ENCODE measurements at places on chromosomes 1 and 21. TPM values are rescaled to one million over a fixed set of nuclear protein-coding genes. Genes with fewer than 3 reads are reported as not detected.

GRCh38 chr1:159429074-159429861, 2.7 kb upstream of the OR10J4 start:
- DNase-seq = peak; percentile 14

DNA sequence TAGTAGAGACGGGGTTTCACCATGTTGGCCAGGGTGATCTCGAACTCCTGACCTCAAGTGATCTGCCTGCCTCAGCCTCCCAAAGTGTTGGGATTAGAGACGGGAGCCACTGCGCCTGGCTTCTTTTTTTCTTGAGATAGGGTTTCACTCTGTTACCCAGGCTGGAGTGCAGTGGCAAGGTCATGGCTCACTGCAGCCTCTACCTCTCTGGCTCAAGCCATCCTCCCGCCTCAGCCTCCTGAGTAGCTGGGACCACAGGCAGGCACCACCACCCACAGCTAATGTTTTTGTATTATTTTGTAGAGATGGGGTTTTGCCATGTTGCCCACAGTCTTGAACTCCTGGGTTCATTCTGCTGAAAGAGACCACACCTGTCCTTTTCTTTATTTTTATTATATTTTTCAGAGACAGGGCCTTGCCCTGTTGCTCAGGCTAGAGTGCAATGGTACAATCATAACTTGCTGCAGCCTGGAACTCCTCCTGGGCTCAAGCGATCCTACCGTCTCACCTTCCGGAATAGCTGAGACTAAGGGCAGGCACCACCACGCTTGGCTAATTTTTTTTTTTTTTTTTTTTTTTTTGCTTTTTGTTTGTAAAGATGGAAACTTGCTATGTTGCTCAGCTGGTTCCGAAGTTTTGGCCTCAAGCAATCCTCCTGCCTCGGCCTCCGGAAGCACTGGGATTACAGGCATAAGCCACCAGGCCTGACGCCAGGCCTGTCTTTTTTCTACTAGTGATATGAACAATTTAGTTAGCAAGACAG, 3.1 kb downstream of the LMNA start:
- DNase-seq = no peak

GRCh38 chr1:15623435-15623834, 6.2 kb downstream of the DDI2 start:
- DNase-seq = no peak

DNA sequence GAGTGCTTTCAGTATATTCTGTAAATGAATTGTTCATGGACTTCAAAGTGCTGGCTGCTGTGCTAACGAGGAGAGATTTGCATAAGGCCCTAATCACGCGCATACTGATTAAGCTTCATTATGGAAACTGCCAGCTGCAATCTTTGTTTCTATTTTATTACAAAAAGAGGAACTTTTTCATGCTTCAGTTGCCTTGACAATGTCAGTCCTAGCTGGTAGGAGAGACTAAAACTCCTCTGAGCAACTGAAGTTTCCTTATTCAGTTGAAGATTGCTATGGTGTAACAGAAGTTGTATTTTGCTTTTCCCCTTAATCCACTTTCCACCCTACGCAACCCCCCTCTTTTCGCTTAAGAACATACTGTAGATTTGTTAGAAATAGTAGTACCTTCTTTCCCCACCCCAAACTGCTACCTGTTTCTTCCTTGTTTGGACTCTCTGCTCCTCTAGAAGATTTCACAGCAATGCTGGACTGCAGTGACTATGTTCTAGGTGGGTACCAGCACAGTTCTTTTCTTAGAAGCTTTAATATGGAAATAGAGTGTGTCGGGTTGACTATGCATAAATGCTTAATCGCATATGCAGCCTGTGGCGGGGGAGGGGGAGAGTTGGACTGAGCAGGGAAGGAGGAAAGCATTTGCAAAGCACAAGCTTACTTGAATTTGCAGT, 108.3 kb downstream of the POU2F1 start:
- DNase-seq = no peak

DNA sequence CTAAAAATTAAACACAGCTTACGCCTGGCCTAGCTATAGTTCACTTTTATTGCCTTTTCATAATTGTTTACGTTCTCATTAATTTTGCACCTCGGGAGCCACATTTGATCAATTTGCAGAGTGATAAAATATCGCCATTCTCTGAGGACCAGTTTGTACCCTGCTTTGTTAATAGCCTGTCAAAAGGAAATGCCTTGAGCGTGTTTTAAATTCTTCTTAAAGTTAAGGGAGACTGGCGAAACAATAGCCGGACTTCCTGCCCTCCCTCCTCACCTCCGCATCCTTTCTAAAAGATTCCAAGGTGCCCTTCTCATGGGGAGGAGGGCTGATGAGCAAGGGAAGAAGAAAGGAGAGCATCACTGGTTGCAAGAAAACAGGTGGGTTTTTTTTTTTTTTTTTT, 271.6 kb downstream of the KCNJ6 start:
- peak; percentile 80 for DNase-seq

- peak; percentile 8 for DNase-seq
Measured at GRCh38 chr1:152018537-152018936, 18.3 kb downstream of the S100A11 start.

GRCh38 chr1:228404107-228404720, 2.4 kb downstream of the TRIM11 start:
- no peak for DNase-seq

DNA sequence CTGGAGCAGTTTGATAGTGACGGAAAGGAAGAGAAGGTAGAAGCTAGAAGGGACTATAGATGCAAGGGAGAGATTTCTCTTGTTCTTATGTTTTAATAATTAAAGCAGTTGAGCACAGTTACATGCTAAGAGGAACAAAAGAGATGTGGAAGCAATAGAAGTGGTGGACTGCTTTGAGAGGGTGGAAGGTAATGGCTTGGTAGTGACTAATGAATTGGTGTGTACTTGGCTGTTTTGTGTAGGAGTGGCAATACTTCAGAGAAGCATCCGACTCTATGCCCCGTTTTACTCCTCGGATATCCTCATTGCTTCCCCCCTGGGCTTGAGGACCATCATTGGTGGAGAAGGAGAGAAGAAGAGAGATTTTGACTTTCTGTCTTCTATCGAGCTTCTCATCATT, 12.8 kb downstream of the UTP25 start:
- DNase-seq = no peak

GRCh38 chr1:29460041-29460610, 223.8 kb downstream of the PTPRU start:
- no peak for DNase-seq

DNA sequence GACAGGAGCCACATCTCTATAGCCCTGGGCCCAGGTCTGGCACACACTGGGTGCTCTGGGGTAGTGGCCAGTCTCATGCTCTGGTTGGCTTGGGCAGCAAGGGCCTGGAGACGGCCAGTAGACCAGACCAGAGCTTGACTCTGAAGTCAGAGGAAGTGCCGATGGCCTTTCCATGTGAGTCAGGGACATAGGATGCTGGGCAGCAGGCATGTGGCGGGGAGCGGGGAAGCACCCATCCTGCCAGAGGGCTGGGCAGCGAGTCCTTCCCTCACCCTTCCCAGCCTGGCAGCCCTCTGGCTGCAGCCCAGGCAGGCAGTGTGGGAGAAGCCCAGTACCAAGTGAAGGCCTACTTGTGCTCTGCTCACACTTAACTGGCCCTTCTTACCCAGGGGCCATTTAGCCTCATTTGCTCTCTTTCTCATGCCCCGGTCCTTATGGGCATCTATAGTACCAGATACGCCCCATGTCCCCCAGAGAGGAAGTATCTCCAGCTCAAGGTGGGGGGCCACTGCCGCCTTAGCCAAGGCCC, 3.3 kb downstream of the GPR153 start:
- DNase-seq = no peak

- no peak for DNase-seq
Measured at GRCh38 chr1:6694121-6694713, 7.4 kb downstream of the DNAJC11 start.

DNA sequence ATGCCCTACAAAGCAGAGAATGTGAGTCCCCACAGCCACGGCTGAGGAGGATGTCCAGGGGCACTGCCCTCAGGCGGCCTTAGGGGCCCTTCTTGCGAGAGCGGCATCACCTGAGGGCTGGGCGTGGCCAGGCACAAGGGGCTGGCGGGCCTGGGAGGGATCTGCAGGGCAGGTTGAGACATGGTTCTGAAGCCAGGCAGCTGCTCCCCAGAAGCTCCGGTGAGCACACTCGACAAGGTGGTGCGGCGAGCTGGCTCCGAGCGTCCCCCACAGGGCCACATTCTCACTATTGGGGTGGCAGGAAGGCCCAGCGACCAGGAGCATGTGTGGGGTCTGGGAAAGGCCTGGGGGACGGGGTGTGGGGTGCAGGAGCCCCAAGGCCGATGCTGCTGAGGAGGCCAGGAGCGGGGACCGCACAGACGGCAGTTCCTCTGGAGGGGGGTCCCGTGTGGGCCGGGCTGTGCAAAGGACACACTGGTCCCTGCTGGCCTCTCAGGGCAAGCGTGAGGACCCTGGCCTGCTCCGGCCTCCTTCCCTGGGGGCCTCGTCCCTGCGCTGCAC, 47.2 kb downstream of the MORN1 start:
- DNase-seq = no peak

GRCh38 chr1:70738624-70739023, 309.0 kb downstream of the PTGER3 start:
- DNase-seq = no peak

- DNase-seq = no peak
Measured at GRCh38 chr1:178537382-178538090, 24.6 kb downstream of the TEX35 start.

GRCh38 chr1:222918801-222919477, 104.1 kb downstream of the DISP1 start:
- DNase-seq = no peak

- no peak for DNase-seq
Measured at GRCh38 chr1:246564839-246565750, 966 bp downstream of the TFB2M start.

- DNase-seq = no peak
Measured at GRCh38 chr1:22166439-22166838, 23.5 kb upstream of the WNT4 start.

DNA sequence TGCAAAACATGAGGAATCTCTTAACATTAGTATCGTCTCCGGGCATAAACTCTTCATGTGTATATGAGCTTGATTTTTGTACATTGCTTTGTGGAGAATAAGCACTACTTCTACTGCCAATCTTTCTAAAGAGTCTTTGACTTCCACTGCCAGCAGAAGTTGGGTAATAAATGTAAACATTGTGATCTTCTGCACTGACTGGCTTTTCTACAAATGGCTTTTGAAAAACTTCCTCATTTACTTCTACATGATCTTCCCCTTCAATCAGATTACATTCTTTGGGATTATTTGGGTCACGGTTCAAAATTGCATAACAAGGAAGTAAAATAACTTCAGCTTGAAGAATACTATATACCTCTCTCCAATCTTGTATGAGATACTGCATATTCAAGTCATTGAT, 30.4 kb upstream of the SLC44A5 start:
- no peak for DNase-seq

- no peak for DNase-seq
Measured at GRCh38 chr1:3924825-3925220, 24.8 kb upstream of the C1orf174 start.

GRCh38 chr1:200737647-200738291, 924 bp upstream of the CAMSAP2 start:
- DNase-seq = no peak

- no peak for DNase-seq
Measured at GRCh38 chr1:226233293-226233692, 9.8 kb downstream of the MIXL1 start.

DNA sequence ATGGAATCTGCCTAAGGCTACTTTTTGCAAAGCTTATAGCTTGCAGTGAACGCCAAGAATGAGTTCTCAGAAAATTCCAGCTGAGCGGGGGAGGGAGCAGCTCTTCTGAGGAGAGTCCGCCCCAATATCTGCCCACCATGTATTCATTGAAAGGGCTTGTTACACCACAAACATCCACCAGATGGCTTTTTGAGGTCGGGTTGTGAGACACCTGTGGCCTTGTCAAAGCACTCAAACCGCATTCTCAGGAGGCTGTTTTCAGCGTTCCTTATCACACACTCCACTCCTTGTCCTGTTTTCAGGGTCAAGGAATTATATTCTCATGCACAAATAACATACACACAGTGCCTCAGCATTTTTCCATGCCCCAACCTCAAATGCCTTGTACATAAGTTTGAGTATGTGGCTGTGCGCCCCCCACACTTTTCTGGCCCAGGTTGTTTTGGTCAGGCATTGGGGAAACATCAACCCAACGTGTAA, 3.9 kb upstream of the C4BPB start:
- peak; percentile 75 for DNase-seq

- no peak for DNase-seq
Measured at GRCh38 chr1:116365353-116365780, 7.7 kb upstream of the ATP1A1 start.

- no peak for DNase-seq
Measured at GRCh38 chr1:23525558-23526250, 5.3 kb downstream of the E2F2 start.

- DNase-seq = no peak
Measured at GRCh38 chr1:10699470-10699835, 97.0 kb downstream of the CASZ1 start.

DNA sequence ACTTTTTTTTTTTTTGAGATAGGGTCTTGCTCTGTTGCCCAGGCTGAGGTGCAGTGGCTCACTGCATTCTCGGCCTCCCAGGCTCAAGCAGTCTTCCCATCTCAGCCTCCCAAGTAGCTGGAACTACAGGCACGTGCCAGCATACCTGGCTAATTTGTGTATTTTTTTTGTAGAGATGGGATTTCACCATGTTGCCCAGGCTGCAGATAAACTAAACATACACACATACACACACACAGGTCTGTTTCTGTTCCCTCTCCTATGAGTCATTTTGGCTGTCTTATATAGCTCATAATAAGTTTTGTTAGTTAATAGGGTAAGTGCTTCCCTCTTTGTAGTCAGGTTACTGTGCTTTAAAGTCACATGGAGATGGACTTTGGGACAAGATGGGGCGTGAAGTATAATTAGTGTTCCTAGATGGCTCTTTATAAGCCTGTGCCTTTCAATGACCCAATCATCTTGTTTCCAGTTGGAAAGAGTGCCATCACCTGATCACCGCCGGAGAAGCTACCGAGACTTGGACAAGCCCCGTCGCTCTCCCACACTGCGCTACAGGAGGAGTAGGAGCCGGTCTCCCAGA, 9.1 kb downstream of the PRPF38A start:
- DNase-seq = no peak

DNA sequence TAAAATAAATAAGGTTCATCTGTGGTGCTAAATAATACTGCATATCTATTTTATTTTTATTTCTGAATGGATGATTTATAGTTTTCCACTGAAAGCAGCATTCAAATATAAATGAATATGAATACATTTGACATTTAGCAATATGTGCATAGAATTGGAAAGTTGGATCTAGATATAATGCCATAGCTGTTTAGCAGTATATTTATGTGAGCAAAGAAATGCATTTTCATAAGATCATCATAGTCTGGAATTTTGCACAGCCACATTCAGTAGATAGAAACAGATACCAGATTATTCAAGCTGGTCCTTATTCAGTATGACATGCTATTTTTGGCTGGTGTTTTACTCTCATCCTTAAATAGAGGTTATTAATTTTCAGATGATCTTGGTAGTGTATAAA, 46.0 kb downstream of the SNX7 start:
- no peak for DNase-seq

Gene RNF186
- not detected for polyA plus RNA-seq

Gene KRTAP12-1
- polyA plus RNA-seq = not detected

Gene PLA2G4A
- 7.0 TPM for polyA plus RNA-seq

Gene KMO
- not detected for polyA plus RNA-seq

Gene TMEM222
- polyA plus RNA-seq = 103 TPM

Gene SMPDL3B
- 1.3 TPM for polyA plus RNA-seq

Gene CELA3B
- polyA plus RNA-seq = 0.32 TPM

Gene C4BPA
- polyA plus RNA-seq = not detected

Gene LSM10
- 76.9 TPM for polyA plus RNA-seq
